ENCODE measurements at places on chromosomes 4 and X.
A peak's percentile ranks its signal among the peaks of the same experiment; 100 is the strongest.

- no peak for DNase-seq
Measured at GRCh38 chr4:40874331-40874730, 124.6 kb downstream of the NSUN7 start.

- DNase-seq, result no peak
Measured at GRCh38 chr4:105596684-105597083, 44.3 kb downstream of the ARHGEF38 start.

DNA sequence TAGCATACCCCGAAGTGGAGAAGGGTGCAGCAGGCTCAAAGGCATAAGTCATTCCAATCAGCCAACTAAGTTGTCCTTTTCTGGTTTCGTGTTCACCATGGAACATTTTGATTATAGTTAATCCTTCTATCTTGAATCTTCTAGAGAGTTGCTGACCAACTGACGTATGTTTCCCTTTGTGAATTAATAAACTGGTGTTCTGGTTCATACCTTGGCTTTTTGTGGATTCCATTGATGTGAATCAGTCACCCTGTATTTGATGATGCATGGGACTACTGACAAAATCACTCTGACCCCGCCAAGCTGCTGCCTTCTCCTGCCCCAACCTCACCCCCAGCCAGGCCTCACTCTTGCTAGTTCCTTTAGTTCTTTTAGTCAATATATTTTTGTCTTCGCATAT lies 32.7 kb downstream of the F9 start:
- no peak for DNase-seq

GRCh38 chr4:108466936-108467902 lies 153.2 kb upstream of the RPL34 start:
- peak; percentile 38 for DNase-seq

GRCh38 chr4:165711436-165711835 lies 161.6 kb upstream of the TLL1 start:
- no peak for DNase-seq

DNA sequence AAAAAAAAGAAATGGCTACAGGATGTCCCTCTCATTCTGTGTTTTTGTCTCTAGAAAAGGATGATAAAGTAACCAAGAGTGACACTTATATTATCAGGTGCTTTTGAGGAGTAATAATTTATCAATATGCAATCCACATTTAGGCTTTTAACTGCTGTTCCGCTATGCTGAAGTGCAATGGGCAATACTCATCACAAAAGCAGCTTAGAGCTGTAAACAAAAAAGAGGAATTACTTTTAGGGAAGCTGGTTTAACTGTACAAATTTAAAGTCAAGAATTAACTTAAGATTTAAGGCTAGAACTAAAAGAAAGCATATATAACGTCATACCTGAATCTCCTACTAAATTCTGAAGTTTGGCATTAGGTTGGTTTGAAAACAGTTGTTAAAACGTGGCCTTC lies 93.5 kb upstream of the DDX3X start:
- DNase-seq, result no peak

DNA sequence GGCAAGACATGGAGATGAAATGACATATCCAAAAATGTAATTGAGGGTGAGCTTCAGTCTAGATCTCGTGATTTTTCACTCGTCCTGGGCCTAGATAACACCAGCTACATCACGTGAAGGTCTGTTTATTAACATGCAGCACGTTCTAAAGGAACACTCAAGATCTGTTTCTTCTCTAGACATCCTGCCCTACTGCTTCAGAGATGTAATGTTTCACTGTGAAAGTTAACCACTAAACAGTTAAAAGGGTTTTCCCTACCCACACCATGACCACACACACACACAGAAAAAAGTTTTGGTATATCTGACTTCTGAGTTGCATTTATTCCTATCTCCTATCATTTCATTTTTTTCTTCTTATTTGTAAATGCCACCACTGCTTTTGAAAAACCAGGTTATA lies 52.3 kb upstream of the SMIM31 start:
- no peak for DNase-seq

- DNase-seq, result no peak
Measured at GRCh38 chr4:141246683-141247429, 26.2 kb downstream of the ZNF330 start.

DNA sequence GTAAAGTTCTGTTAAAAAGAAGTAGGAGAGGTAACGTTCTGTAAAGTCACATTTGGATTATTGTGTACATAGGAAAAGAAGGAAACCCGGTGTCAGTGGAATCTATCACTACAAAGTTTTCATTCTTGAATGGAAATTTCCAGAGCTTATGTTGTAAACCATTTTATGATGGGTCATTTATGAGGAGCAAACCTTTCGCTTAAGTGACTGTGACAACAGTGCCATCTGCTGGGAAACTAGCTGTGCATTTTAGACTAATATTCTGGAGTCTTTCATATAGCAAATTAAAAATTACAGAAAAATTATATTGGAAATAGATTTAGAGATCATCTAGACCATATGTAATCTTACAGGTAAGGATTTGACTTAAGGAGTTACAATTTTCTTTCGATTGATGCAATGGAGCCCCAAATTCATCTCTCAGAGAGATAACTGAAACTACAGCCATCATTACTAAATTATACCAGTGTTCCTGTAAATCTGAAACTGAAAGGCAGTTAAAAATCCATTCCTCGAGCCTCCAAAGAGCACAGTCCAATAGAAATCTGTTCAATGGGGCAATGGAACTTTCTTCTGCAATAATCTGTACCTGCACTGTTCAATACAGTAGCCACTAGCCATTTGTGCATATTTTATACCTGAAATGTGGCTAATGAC lies 26.9 kb downstream of the ASB9 start:
- DNase-seq, result no peak

- DNase-seq, result no peak
Measured at GRCh38 chr4:164876700-164877324, at the start of gene APELA. Gene APELA (plus strand): TSS chr4:164877178. CDS start chr4:164877332, 154 bp downstream.

- DNase-seq, result no peak
Measured at GRCh38 chr4:3671571-3672464, 94.4 kb upstream of the ADRA2C start.

GRCh38 chr4:143359644-143360193 lies 23.0 kb downstream of the GAB1 start:
- DNase-seq, result no peak

- DNase-seq, result no peak
Measured at GRCh38 chr4:188409851-188410250, 270.6 kb downstream of the TRIML1 start.

- DNase-seq, result no peak
Measured at GRCh38 chr4:168449719-168450452, 30.4 kb downstream of the DDX60L start.

DNA sequence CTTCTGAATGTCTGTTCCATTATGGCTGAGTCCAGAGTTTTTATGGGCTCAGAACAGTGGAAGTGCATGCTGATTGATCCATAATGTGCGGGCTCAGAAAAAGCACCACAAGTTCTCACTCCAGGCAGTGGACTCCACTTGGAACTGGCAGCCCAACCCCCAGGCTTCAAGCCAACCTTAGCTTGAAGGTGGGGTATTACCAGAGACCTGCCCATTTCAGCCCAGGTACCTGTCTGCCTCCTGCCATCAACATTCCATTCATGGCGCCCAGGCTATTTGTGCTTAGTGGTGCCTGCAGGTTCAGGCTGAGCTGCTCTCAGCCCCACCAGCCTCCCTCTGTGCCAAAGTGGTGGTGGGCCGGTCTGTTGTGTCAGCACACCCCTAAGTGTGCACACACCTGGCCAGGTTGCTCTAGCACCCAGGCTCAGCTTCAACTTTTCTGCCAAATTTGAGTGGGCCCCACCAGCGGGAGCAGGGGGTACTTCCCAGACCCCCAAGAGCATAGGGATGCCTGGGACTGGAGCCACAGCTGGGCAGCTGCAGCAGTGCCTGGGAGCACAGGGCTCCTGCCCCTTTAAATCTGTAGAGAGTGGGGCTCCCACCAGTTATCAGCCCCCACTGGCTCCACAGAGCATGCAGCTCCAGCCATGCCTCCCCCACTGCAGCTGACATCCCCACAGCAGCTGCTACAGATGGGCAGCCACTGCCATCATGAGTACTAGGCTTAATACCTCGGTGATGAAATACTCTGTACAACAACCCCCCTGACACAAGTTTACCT lies 1025.3 kb downstream of the PCDH19 start:
- no peak for DNase-seq

DNA sequence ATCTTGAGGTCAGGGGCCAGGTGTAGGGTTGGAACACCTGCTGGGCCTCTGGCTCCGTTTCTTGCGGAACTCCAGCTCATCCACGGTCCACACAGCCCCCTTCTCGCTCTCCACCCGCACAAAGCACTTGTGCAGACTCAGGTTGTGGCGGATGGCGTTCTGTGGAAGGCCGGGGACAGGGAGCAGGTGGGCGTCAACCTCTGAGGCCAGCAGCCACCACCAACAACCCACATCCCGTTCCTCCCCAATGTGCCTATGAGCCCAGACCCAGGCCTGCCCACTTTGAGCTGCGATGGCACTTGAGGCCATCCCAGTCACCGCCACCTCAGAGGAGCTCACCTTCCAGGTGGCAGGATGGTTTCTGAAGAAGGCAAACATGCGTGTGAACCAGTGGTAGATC lies 13.2 kb downstream of the FOXP3 start:
- no peak for DNase-seq

GRCh38 chr4:145153181-145153903 lies 27.0 kb downstream of the OTUD4 start:
- no peak for DNase-seq

- no peak for DNase-seq
Measured at GRCh38 chrX:49192722-49193328, 6.7 kb upstream of the PRICKLE3 start.

DNA sequence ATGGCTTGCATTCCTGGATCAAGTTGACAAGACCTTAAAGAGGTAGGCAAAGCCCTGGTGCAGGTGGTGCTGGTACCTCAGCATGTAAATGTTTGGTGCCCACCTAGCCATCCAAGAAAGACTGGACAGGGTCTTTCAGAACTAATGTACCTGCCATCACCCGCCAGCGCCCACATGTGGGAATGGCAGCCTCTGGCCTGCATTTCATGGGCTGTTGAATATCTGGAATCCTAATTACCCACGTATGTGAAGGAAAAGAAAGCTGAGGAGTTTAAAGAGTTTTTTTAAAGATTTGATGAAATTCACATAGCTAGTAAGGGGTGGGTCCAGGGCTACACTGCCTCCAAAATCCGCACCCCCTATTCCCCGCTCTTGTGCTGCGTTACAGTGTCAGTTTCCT lies 8.6 kb upstream of the CCDC149 start:
- DNase-seq, result no peak

DNA sequence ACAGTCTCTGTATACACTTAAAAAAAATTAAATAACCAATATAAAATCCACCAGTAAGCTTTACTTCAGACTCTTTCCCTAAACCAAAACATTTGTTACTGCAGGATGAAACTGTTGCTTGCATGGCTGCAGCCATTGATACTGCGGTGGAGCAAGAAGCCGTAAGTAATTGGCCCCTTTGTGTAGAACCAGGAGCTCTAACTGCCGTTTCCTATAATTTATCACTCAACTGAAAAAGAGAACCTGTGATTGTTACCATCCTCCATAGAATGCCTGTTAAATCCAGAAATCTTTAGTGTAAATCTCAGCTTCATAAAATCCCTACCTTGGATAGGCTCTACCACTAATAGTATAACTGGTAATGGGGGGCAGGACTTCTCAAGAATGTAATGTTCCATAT lies 62.6 kb downstream of the KIF4A start:
- no peak for DNase-seq

- DNase-seq, result no peak
Measured at GRCh38 chrX:112051576-112051975, 31.0 kb downstream of the TRPC5 start.

GRCh38 chr4:188960411-188961093 lies 821.3 kb downstream of the TRIML1 start:
- DNase-seq, result peak; percentile 29

GRCh38 chrX:30283456-30284200 lies 25.6 kb downstream of the NR0B1 start:
- DNase-seq, result peak; percentile 36

GRCh38 chr4:123443401-123444289 lies 47.0 kb downstream of the SPRY1 start:
- no peak for DNase-seq

DNA sequence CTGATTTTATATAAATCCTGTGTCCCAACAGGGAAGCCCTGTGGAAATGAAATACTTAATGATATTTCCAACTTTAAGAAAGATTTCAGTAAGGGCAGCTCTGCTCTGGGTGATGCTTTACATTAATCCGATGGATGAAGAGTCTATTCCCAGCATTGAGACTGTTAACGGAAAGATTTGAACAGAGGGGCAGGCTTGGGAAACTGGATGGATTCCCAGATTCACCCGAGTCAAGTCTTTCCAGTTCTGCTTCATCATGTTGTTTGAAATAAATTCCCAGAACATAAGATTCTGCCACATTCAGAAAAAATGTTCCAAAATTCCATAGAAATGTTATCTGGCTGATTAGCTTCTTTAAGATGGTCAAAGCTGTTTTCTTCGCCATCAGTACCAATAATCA lies 246.0 kb downstream of the FBXW7 start:
- DNase-seq, result no peak

- DNase-seq, result no peak
Measured at GRCh38 chr4:163139048-163139447, 27.6 kb downstream of the NAF1 start.

DNA sequence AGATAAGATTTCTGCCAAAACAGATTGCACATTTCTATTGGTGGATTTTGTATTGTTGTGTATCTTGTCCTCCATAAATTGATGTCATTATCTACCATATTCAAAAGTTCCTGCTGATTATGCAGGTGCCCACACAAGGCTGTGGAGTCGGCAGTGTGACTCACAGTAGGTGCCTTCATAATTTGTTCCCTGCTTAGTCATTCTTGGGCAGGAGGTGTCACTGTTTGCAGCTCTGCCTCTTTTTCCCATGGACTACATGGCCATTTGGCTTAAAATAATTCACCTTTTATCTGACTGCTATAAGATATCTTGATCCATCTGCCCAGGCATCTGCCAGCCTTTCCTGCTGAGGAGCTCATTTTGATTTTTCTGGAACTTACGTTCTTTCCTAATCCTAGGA lies 33.6 kb upstream of the ENPEP start:
- DNase-seq, result no peak

DNA sequence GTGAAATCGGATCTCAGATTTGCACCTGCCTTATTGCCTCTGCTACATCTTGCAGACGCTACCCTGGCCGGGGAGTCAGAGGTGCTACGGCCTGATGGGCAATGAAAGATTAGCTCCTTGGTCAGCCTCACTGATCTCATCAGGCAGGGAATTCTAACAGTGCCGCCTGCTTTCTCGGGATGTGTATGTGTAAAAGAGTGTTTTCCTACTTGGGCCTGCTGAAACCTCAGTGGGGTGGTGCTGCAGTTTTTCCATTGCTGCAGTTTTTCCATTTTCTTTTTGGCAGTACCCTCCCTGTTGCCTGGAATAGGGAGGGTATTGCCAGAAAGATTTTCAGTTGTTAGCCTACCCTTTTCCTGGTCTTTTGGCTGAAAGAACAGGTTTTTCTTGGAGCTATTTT lies 117.5 kb downstream of the CDKL5 start:
- no peak for DNase-seq
